ENCODE measurements at places on chromosomes 2 and 18.

DNA sequence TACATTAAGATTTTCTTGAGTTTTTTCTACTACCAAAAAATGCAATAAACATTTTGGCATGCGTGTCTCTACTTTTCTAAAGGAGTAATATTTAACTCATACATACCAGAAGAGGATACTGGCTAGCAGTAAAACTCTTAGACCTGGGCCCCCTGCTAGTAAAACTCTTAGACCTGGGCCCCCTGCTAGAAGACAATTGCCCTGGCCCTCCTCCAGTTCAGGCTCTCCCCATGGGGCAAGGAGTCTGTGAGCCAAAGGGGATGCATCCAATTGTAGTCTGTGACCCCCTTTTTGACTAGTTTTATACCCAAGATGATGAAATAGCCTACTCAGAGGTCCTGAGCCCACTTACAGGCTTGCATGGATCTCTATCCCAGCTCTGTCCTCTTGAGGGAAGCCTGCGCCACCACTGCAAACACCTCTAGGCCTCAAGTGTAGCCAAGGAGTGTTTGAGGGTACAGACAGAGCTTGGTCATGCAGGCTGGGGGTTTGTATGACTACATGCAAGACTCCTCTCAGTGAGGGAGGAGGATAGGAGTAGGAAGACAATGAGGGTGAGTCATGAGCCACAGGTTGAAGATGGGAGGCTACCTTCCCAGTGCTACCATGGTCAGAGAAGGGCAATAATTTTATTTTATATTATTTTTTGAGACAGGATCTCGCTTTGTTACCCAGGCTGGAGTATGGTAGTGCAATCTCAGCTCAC lies 45.2 kb upstream of the PGAP1 start:
- DNase-seq = no peak

DNA sequence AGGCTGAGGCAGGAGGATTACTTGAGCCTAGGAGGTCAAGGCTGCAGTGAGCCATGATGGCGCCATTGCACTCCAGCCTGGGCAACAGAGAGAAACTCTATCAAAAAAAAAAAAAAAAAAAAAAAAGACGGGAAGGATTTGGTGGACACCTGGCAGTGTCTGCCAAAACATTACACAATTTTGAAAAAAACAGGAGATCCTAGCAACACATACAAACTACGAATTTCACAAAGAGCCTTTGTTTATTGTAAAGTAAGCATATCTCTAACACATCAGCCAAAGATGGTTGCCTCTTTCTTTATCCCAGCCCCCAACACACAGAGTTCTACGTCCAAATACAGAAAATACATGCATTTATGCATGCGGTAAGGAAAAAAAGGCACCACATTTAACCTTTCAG lies 7.6 kb downstream of the GPR45 start:
- DNase-seq = no peak

DNA sequence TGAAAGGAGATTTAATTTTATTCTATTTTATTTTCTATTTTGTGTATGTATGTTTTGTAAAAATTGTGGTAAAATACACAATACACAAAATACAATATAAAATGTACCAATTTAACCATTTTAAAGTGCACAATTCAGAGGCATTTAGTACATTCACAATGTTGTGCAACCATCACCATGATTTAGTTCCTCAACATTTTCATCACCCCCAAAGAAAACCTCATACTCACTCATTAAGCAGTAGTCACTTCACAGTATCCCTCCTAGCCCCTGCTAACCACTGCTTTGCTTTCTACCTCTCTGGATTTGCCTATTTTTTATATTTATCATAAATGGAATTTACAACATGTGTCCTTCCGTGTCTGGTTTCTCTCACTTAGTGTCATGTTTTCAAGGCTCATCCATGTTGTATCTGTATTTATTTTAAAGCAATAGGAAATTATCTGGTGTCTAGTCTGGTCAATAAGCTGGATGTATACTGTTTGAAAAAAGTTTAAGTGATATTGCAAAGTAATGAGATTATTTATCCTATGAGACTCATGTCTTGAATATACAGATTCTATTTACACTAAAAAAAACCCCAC lies 77.9 kb upstream of the GLS start:
- DNase-seq = no peak

GRCh38 chr2:42421601-42422239 lies 60.7 kb upstream of the COX7A2L start:
- no peak for DNase-seq

- no peak for DNase-seq
Observed at GRCh38 chr18:63259567-63260379, 59.8 kb downstream of the BCL2 start.

GRCh38 chr18:76495435-76496193 lies 572 bp upstream of the ZNF516 start:
- no peak for DNase-seq

GRCh38 chr2:32714521-32714920 lies 86.7 kb downstream of the TTC27 start:
- no peak for DNase-seq

DNA sequence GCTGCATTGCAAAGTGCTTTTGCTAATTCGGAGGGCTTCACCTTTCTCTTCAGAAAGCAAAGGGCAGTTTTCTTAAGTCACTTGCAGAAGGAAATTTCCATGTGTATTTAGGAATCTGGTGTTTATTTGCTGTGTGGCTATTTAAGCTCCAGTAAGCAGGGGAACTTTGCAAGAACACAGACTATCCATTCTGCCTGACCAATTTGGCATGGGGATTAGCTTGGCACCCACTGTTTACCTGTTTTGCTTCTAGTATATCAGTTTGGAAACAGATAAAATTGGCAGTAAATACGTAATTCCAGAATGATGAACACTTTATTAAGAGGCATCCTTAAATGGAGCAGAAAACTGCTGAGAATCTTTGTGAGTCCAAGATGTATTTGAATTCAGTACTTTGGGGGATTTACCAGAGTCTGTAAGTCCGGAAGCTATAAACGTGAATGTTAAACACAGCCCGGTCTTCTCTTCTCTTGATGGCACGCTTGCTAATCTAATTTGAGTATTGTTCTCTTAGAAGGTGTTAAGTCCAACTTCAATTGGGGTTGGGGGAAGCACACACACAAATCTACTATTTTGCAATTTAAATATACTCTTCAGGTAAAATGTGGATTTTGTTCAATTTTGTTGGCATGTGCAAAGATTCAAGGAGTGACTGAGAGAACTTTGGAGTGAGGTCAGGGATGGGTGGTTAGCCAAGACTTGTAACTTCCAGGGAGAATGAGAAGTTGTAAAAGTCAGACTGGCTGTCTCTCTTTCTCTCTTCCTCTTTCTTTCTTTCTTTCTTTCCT lies 650 bp downstream of the ACKR3 start:
- no peak for DNase-seq

DNA sequence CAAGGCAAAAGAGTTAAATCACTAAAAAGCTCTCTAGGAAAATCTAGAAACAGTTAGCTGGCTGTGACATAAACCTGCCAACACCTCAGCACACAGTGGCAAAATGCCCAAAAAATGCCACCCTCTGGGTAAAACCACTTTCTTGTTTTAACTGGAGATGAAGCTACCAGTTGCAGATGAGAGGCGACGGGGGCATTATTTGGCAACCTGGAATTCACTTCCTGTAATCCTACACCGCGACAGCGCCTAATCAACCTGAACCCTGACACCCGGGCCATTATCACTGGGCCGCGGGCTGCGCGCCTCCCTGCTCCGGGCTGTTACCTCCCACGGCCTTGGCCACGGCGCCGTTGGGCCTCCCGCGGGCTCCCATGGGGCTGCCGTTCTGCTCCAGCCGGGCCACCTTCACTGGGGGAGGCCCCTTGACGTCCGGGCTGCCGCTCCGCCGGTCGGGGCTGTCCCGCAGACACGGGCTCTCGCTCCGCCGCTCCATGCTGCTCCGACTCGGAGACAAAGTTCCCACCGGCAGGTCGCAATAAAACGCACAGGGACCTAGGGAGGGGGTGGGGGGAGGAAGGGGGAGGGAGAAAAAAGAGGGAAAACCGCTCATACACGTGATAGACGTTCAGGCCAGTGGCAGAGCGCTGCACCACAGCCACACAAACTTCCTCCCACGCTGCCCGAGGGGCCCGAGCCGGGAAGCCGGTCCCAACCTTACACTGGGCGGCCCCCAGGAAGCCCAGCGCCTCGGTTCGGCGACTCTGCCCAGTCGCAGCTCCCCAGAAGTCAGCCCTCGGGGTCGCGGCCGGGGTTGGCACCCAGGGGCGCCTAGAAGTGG lies 2.0 kb downstream of the SATB2 start:
- DNase-seq = no peak

- no peak for DNase-seq
Observed at GRCh38 chr2:239468491-239469105, 67.8 kb upstream of the HDAC4 start.

GRCh38 chr18:59219672-59220163 lies at the start of gene GRP:
Gene GRP (plus strand): TSS chr18:59220158. CDS start chr18:59220266, 108 bp downstream.
- no peak for DNase-seq

DNA sequence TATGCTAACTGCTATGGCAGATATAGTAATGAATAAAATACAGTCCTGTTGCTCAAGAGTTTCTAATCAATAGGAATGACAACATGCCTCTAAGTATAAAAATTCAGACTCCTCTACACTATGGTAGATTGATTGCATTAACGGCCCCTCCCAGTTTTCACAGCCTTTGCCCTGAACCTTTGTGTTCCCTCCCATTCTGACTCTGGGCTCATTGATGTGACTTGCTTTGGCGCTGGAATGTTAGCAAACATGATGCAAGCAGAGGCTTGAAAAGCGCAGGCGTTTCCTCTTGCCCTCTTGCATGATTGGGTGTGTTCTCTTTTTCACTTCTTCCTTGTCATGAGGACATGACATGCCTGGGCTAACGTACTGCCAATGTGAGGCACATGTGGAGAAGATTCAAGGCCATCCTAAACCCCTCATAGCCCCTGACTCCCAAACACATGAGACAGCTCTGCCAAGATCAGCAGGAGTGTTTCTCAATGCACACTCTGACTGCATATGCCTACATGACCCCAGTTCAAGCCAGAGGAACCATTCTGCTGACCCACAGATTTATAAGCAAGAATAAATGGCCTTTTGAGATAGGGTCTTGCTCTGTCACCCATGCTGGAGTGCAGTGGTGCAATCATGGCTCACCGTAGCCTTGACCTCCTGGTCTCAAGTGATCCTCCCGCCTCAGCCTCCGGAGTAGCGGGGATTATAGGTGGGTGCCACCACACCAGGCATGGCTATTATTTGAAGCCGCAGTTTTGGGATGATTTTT lies 49.7 kb upstream of the CD28 start:
- DNase-seq = no peak

Data from cortex of kidney (tissue), 1 donor.